Suprapubic skin (tissue), 4 donors: ENCODE measurements at places on chromosomes 2 and 18. TPM values are rescaled to one million over a fixed set of nuclear protein-coding genes. Genes with fewer than 3 reads are reported as not detected.

DNA sequence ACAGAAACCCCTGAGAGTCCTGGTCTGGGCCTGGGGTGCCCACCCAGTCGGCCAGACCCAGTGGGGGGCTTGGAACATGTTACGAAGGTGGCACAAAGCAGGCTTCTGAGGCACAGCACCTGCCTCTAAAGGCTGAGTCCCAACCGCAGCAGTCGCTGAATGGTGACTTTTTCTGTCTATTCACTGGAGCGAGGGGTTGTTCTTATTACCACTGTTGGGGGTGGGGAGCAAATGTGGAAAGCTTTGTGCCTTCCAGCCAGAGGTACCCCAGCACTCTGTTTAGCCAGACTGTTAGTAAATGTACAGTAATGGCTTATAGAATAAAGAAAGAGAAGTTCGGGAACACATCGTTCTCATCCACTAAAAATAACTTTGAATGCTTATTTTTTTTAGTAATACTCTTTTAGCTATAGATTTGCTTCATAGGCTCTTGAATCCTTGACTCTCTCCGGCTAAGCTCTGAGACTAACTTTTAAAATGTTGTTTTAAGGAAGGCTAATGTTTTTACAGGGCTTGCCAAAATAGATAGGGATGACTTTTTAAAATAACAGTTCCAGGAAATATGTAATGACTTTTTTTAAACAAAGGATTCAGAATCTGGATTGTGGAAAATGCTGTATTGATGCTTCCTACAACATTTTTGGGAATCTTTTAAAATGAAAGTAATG is 23.4 kb upstream of the PTPN2 start:
- no peak overlapping the region for H3K27ac ChIP-seq
- DNase-seq, result no peak
- peaks cover 23% of the 10 kb centered on the region for H3K27me3 ChIP-seq
- no peaks in the 10 kb centered on the region for H3K36me3 ChIP-seq

DNA sequence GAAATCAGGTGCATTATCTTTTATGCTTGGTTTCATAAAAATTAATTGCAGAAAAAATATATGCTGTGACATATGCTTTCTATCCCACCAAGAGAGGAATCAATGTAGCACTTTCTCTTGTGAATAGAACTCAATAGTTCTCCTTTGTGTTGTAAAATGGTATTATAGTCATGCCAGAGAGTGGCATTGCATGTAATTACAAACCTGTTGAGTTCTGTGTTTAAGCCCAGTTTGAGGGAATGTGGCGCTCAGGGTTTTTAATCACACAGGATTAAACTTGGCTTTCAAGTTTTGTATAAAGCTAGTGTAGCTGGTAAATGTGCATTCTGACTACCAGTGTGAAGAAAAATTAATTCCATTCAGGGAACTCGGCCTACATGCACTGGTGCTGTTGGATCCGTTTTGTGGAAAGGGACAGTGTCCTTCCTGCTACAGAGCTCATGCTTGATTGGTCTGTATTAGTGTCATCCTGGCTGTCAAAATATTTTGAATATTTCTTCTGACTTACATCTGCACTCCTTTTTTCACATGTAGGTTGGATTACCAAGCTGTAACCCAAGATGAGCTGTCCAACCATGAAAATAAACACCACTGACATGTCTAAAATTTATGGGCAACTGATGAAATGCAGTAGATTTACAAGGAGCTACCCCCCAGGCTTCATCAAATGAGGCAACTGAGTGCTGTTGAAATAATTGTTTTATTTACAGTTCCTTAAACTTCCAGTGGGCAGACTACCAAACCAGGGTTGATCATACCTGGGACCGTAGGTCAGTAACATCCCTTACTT is 80.3 kb downstream of the SLC4A3 start:
- H3K27ac ChIP-seq, result no peak overlapping the region
- H3K27me3 ChIP-seq, result no peaks in the 10 kb centered on the region
- no peak overlapping the region for H3K4me3 ChIP-seq

- H3K27me3 ChIP-seq, result peaks cover 34% of the 10 kb centered on the region
- H3K36me3 ChIP-seq, result no peaks in the 10 kb centered on the region
- H3K4me1 ChIP-seq, result no peaks in the 10 kb centered on the region
Observed at GRCh38 chr2:70916291-70916690, 19.4 kb upstream of the ATP6V1B1 start.

DNA sequence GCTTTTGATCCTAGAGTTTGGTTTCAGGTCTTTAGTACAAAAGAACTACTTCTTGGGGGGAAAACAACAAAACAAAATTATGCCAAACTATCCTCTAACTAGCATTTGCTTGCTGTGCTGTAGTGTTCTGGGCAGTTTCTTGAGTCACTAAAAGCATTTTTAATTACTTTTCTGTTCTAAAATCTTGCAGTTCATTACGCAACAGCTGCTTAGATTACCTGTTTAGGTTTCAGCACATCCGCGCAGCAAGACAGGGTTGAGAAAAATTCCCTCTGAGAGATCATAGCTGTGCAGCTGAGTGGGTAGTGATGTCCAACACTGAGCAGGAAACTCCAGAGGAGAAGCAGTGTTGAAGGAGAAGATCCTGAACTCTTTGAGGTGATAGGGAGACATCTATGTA is 9.0 kb downstream of the DAW1 start:
- H3K4me3 ChIP-seq, result no peak overlapping the region
- H3K36me3 ChIP-seq, result no peaks in the 10 kb centered on the region
- no peak for DNase-seq
- H3K27ac ChIP-seq, result no peak overlapping the region

DNA sequence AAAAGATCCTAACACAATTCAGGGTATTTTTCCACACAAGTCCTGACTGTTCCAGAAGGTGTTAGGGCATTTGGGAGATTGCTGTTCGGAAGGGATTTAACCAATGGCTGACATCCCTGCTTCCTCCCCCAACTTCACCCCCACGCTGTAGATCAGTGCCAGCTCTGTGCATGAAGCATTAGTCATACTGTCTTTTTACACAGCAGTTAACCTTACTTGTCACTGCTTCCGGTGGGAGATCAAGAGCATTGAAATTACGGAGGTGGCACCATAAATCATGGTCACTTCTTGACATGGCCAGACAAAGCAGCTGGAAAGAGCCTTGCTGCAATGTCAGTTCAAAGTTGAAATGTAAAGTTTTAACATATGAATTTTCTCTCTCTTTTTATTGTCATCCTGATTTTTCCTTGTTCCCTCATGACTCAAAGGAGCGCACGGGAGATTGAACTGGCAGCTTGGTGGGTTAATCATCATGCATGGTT is 70.2 kb downstream of the HRH4 start:
- H3K27ac ChIP-seq, result no peak overlapping the region
- peaks cover 9% of the 10 kb centered on the region for H3K27me3 ChIP-seq
- H3K4me1 ChIP-seq, result no peaks in the 10 kb centered on the region

DNA sequence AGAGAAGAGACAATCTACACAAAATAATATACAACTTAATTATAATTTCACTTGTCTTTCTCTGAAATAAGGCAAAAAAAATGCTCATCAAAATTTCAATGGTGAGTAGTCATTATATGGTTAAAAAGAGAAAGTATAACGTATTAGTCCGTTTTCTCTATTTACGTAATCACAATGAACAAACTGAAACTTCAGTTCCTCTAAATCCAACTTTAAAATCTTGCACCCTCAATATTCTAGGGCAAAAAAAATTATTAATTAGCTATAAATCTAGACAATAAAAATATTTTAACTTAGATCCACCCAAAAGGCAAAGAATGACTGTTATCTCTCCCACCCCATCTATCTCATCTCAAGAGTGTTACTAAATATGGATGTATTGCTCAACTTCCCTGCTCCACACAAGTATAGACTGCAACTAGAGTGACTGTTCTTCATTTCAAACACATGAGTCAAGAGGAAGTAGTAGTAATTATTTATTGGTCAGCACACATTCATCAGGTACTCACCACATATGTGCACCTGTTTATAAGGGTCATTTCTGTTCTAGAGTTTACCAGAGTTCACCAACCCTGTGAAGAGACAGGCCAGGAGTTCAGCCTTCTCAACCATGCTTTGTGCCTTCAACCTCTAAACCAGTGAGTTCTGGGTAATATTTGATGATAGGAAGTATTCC is 36.4 kb downstream of the STK39 start:
- H3K4me3 ChIP-seq, result peak overlapping the region; percentile 10
- peaks cover 15% of the 10 kb centered on the region for H3K4me1 ChIP-seq
- H3K27ac ChIP-seq, result peak overlapping the region; percentile 45
- H3K27me3 ChIP-seq, result no peaks in the 10 kb centered on the region
- H3K36me3 ChIP-seq, result no peaks in the 10 kb centered on the region
- DNase-seq, result no peak

DNA sequence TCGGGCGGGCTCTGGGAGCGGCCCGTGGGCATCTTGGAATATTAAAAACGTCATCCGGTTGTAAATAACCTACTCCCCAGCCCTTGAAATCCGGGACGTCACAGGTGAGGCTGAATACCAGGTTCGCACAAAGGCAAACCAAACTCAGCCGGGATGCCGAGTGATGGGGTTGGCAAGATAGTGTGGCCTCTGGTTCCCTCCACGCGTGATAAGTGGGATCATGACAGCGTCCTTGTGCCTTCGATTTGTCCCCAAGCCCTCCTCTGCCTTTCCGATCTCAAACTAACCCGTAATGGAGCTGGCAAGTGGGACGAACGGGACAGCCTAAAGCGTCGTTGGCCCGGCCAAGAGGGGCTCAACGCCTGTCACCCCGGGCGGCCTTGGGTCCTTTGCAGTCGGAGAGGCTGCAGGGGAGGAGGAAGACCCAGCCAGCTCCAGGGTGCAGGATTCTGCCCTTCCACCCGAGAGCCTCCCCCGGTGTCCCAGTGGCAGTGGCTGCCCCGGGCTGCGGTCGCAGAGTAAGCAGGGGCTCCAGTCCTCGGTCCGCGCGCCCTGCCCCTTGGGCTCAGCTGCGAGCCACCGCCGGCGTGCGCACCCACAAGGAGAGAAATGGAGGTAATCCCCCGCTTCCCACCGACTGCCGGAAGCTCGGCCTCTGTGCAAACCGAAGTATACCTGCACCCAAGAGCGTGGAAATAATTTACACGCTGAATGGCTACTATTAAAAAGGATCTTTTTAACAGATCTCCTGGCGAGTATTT is 13.4 kb upstream of the PAX3 start:
- peaks cover 12% of the 10 kb centered on the region for H3K4me1 ChIP-seq
- no peak for DNase-seq
- H3K4me3 ChIP-seq, result no peak overlapping the region
- peaks cover 100% of the 10 kb centered on the region for H3K27me3 ChIP-seq

DNA sequence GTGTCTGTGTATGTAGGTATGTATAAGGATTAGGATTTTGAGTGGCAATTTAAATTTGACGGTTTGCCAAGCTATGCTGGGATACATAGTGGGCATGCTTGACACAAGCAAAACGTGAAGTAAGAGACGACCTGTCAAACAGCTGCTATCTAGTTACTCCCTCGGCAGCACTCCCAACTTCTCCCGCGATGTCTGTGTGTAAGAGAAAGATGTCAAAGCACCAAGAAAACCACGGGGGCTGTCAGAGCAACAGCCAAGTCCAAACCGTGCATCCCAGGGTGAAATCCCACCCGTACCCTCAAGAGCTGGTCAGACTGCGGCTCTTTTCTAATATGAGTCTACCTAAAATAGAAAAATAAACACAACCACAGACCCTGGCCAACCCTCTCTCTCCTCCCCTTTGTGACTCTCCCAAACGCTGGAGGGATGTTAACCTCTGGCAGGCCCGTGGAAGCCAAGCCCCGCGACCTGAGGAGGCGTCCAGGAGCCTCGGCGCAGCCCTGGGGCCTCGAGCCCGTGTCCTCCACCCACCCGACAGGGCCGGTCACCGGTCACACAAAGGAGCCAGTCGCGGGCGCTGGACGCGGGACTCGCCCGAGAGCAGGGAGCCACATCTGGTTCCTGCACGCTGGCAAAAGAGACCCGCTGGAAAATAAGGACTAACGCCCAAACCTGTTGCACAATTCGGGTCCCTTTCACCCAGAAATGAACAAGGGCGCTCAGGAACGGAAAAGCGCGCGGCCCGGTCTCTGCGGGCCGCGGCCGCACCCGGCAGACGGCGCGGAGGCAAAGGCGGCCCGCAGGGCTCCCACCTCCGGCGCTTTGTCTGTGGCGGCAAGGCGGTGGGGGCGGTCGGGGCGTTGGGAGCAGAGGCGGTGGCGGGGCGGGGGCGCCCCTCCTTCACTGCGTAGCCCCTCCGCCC is 925 bp downstream of the SESTD1 start:
- no peaks in the 10 kb centered on the region for H3K36me3 ChIP-seq
- no peaks in the 10 kb centered on the region for H3K27me3 ChIP-seq

DNA sequence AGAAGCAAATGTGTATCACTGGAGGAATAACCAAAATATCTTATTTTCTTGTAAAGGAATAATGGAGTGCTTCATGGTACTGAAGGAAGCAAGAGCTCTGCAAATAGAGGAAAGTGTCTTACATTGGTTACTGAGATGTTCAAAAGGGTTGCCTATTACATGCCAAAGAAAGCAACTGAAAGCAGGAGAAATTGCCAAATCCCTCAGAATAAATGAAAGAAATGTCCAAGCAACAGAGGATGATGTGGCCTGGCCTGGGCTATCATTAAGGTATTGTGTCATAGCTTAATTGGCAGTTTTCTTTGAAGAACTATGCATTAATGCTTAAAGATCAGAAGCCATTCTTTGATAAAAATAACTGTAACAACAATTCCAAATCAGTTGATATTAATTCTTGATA is 173.7 kb downstream of the RAB3GAP1 start:
- H3K4me3 ChIP-seq, result no peak overlapping the region
- H3K36me3 ChIP-seq, result no peaks in the 10 kb centered on the region
- no peak overlapping the region for H3K27ac ChIP-seq
- no peak for DNase-seq

DNA sequence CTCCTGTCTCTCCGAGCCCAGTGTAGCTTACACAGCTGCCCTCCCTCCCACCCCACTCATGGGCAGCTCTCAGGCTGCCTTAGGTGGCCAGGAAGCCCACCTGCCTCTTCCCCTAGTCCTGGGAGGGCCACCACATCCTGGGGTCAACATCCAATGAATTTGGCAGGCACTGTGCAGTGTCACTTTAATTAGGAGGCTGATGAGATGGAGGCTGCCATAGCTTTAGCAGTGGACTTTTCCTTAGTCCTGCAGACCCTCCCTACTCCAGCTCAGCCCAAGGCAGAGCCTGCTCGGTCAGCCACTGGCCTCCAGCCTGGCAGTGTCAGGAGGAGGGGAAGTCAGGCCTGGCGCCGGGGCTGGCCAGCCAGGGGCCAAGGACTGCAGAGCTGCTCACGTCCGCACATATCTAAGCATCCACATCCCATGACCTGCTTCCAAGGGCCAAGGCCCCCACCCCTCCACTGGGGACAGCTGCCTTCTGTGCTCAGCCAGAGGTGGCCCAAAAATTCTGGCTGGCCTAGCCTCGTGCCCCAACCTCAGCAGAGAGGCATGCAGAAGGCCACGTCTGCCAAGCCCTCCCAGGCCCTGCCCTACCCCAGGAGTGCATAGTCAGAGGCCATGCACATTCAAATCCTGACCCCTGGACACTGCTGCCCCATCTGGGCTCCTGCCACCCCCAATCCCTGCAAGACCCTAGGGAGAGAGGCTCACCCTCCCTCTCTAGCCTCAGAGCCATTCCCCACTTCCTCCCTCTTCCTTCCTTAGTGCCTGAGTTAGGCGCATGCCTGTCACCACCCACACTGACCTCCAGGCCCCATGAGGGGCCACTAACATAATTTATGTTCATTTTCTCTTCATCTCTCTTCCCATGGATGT is 33.1 kb downstream of the ADRA2B start:
- H3K4me3 ChIP-seq, result no peak overlapping the region
- H3K36me3 ChIP-seq, result no peaks in the 10 kb centered on the region
- no peak overlapping the region for H3K27ac ChIP-seq
- H3K4me1 ChIP-seq, result peaks cover 4% of the 10 kb centered on the region
- DNase-seq, result peak; percentile 76

Gene DNAH7
- 1.2 TPM for total RNA-seq

Gene ASTL
- 0.87 TPM for total RNA-seq

Gene LGALSL
- total RNA-seq, result 129 TPM

Gene PLCL1
- 2.6 TPM for total RNA-seq

Gene MAPRE3
- total RNA-seq, result 57.5 TPM
